ENCODE measurements at places on chromosomes 12 and 14.

DNA sequence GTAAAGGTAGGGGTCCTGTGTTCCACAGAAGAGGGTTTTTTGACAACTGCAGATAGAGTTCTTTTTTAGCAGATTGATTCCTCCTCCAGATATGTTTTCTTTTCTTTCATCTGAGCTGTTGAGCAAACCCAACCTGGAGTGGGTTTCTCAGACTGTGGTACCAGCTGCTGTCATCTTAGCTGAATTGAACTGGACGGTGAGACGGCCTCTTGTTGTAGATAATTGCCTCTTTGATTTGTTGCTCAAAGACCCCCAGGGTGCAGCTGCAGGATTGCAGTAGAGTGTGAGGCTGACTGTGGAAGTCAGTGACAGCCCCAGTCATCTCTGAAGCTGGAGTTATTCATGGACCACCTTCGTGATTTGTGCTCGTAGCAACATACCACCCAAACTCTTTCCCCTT is 317.7 kb downstream of the AACS start:
- DNase-seq = no peak

DNA sequence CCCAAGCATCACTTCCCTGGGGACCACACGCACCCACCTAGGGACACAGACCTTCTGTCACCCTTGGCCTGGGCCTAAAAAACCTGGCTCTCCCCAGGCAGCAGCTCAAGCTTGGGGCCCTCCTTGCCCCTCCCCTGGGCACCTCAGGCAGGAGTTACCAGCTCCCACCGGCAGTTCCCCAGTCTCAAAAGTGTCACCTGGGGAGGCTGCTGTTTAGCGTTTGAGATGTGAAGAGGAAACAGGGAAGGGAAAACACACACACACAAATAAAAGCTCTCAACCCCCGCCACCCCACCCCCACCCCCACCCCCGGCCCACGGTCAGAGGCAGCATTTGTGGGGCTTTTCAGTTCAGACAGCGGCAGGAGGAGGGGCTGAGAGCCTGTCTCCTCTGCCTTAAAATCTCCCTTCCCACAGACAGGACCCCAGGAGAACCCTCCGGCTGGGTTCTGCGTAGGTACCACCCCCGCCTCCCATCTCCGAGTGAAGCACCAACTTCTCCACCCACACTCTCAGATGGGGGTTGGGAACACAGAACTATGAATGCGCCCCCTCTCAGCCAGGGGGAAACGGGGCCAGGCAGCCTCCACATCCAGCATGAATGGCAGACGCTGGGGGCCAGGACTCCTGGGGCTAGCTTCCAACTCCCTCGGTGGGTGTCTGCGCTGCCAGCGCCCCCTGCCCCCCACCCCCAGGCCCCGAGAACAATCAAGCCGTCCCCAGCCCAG is 3.0 kb downstream of the NCOR2 start:
- DNase-seq = no peak

DNA sequence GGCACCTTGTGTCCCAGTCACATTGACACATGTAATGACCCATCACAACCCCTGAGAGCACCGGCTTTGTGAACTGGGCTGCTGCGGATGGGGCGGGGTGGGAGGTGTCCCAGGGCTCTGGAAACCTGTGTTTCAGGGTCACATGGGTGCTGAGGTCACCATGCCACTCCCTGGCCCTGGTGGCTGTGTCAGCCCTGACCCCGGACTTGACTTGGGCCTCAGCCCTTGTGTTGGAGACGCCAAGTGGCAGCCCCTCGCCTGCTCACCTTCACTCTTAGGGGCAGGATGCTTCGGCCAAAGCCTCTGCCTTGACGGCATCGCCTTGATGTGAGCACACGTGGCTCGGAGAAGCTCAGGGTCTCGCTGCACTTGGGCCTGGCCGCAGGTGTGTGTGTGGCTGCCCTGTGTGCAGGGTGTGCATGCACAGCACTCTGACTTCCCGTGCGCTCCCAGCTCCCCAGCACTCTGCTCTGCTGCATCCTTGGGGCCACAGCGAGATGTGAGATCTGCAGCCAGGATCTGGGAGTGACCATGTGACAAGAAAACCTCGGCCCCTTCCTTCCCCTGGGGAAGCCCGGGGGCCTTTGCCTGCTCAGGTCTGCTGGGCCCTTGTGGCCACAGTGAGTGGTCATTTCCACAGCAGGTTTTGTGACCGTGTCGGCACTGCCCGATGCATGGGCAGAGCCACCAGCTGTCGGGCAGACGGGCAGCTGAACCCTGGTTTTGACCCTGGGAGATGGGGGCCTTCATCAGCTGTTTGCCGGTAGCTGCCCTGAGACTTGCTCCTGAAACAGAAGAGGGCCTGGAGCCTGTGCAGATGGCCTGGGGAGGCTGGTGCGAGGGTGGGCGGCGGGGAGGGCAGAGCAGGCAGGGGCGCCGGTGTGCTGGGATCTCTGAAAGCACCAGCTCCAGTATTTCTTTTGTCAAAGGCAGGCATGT is 167.4 kb downstream of the KIF26A start:
- DNase-seq = no peak

DNA sequence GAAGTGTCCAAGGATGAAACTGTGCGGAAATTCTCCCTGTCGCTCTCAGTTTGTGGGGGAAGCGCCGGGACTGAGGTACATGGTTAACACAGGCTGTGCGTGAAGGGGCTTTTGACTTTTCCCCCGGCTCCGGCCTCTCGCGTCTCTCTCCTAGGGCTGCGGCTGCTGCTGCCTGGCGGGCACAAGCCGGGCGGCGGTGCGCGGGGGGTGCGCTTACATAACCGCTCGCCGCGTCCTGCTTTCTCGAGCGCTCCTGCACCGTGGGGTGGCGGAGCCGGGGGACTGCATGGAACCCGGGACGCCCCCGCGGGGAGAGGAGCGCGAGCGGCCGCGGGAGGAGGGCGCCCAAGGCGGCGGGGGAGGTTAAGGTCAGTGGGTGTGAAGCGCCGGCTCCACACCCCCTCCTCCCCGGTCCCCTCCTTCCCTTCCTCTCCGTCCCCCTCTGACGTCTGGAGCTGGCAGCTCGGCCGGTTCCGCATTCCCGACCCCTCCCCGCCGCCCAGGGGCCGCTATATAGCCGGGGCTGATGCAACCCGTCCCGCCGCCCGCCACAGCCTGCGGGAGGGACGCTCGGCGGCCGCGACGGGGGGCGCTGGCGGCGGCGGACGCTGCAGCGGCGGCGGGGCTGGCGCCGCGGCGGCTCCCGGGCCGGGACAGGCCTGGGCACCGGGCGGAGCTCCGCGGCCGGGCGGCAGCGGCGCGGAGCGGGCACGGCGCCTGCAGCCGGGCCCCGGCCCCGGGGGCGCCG is at the start of gene JDP2:
JDP2 (plus strand) TSS at position 541 of the 748 bp plus-strand sequence. CDS start 9,899 bp downstream, outside the sequence.
- DNase-seq = no peak

GRCh38 chr14:55327179-55327578 is 56.0 kb downstream of the FBXO34 start:
- DNase-seq = no peak

- DNase-seq = no peak
Observed at GRCh38 chr14:65501328-65501727, 88.8 kb downstream of the FUT8 start.

GRCh38 chr12:102702447-102703114 is 214.5 kb downstream of the PAH start:
- peak; percentile 60 for DNase-seq

GRCh38 chr14:101174522-101174838 is 271.0 kb upstream of the RTL1 start:
- DNase-seq = no peak

- peak; percentile 62 for DNase-seq
Observed at GRCh38 chr12:7806863-7807487, 17.8 kb downstream of the NANOG start.

GRCh38 chr12:44118946-44119345 is 283.1 kb downstream of the TMEM117 start:
- no peak for DNase-seq

GRCh38 chr12:54214553-54215406 is 26.0 kb upstream of the SMUG1 start:
- DNase-seq = peak; percentile 74

- no peak for DNase-seq
Observed at GRCh38 chr14:39315859-39316444, 82.2 kb downstream of the MIA2 start.

GRCh38 chr12:70271025-70271424 is 27.8 kb downstream of the CNOT2 start:
- no peak for DNase-seq

DNA sequence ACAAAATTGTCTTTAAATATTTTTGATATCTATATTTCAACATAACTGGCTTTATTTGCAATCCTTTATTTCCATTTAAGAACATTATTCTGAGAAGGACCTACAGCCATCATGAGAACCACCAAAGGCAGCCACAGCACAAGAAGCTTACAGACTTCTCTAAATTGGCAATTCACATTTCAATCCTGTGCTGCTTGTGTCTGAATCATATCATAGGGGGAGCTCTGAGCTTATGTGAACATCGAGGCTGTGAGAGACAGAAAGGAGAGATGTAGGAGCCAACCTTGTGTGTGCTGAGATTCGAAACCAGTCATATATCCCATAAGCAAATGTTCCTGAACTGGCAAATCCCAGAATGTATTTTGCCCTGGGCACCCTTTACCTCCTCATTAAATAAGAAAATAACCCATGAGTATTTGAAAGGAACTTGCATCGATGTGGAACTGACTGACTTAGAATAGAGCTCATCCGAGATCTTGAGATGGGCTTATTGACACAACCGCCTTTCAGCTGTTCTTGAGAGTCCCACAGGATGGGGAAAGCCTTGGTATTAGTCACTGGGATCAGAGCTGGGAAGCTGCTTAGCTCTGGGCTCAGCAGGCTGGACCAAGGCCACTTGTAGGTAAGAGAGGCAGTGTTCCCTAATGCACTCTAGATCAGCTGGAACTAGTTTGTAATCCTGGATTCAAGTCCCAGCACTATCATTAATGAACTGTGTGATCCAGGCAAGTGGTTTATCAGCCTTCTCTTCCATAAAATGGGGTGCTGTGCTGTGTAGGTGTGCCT is 329.8 kb downstream of the CACNA1C start:
- DNase-seq = no peak

GRCh38 chr14:81125536-81125935 is 95.2 kb downstream of the GTF2A1 start:
- no peak for DNase-seq

GRCh38 chr14:88547386-88547780 is 7.4 kb downstream of the PTPN21 start:
- DNase-seq = no peak

GRCh38 chr12:9795945-9796344 is 31.3 kb upstream of the KLRF1 start:
- no peak for DNase-seq

DNA sequence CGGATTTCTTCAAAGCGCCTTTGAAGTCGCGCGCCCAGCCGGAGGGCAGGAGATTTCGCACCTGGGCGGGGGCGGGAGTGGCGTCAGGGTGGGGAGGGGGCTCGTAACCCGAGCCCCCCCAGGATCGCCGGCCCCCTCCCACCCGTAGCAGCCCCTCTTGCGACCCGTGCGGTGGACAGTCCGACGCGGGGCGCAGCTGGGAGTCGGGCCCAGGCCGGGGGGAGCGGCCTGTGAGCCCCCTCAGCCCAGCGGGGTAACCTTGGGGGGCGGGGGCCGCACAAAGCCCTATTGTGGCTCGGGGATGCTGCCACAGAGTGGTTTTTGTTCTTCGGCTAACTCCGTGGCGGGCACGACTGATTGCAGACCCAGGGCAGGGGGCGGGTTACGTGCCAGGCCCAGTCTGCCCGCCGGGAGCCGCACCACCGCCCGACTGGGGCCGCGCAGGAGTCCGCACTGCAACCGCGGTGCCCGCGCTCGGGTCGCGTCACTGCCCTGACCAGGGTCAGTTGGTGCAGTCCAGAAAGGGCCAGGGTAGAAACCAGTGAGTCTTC is 4.2 kb upstream of the AAAS start:
- DNase-seq = no peak

DNA sequence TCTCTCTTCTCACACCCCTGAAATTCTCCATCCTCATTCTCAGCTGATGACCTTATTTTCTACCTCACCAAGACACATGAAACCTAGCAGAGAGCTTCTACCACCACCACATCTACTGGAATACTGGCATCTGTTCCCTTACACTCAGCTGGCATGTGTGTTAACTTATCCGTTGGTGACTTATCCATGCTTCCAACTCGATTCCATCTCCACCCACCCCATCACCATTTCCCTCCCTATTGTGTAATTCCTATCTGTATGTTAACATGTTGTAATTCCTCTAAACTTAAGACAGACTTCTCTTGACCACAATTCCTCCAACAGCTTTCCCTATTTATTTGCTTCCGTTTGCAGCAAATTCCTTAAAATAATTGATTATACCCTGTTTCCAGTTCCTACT is 15.4 kb downstream of the C1S start:
- DNase-seq = no peak

DNA sequence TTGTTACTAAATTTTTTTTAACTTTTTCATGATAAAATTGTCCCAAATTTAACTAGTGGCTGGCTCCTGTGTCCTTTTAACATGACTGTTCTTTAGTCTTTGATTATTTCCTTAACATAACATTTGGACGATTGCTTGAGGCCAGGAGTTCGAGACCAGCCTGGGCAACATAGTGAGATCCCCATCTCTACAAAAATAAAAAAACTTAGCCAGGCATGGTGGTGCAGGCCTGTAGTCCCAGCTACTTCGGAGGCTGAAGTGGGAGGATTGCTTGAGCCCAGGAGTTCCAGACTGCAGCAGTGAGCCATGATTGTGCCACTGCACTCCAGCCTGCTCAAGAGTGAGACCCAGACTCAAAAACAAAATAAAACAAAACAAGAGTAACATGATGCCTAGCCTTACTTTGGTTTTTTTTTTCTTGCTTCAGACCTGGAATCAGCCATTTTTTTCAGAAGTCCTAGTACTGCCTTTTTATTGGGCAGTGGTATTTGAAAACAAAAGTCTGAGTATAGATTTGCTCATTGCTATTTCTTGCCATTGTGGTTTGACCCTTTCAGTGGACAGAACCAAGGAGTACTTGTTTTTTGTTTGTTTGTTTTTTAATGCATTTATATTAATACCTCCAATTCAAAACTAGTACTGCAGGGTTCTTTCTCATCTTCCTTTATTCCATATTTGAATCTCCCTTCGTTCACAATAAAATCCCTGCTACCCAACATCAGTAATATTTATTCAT is 4.8 kb downstream of the TOGARAM1 start:
- DNase-seq = no peak

DNA sequence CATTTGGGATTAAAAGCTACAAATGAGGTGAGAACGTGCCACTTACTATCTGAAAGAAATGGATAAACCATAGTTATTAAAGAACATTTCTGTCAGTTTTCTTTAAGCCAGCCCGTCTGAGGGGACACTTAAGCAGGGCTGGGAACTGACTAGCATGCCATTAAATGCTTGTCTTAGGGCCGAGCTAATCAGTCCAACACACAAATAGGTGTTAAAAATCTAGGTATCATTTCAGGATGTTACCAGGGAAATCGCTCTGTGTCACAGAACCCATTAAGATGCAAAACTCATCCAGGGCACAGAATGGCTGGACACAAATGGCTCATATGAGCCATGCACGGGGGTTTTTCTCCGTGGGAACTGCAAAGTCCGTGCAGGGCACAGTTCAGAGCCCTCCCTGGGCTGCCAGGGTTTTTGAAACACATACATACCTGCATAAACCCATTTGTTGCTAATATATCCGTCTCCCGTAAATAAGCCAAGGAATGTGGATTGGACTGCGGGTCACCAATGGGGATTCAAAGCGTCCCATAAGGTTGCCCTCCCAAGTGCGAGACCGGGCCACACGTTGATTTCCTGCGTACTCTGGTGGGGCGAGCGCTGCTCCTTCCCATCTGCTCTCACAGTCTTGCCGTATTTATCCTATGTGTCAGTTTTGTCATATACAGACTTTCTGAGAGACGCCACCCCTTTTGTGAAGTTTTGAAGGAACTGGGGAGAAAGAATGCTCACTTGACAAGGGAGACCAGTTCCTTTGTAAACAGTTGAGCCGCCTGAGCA is 5.4 kb upstream of the GSC start:
- no peak for DNase-seq

GRCh38 chr12:121096199-121096798 is 36.4 kb upstream of the P2RX7 start:
- no peak for DNase-seq

GRCh38 chr12:6765634-6766581 is at the start of gene PTMS:
Gene PTMS (plus strand): TSS chr12:6766363. CDS start chr12:6766706, 343 bp downstream.
- DNase-seq = peak; percentile 71
